ENCODE measurements at places on chromosomes 2 and 18. TPM values are rescaled to one million over a fixed set of nuclear protein-coding genes. Genes with fewer than 3 reads are reported as not detected.

Gene DAW1
- 1.7 TPM for total RNA-seq

- no peaks in the 10 kb centered on the region for H3K36me3 ChIP-seq
- peaks cover 4% of the 10 kb centered on the region for H3K4me1 ChIP-seq
- H3K27ac ChIP-seq = peak overlapping the region; percentile 16
- peak; percentile 38 for DNase-seq
- H3K4me3 ChIP-seq = no peak overlapping the region
These were observed 798.8 kb upstream of the HS6ST1 start for GRCh38 chr2:129117434-129117833.

DNA sequence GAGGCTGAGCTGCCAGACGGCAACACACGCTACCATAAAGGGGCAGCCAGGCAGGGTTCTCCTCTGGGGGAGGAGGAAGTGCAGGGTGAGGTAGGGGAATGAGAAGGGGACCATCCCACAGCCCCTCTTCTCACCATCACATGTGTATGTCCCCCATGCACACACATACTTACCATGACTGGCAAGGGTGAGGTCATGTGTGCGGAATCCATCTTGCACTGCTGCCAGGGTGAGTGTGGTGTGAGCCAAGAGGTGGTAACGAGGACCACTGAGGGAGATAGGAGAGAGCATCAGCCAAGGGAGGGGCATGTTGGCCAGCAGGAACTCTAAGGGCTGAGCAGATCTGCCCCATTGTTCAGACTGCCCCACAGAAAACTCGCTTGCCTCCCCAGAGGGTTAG, 7.1 kb downstream of the WDR54 start:
- no peak overlapping the region for H3K27ac ChIP-seq
- H3K36me3 ChIP-seq = peaks cover 27% of the 10 kb centered on the region
- H3K27me3 ChIP-seq = no peaks in the 10 kb centered on the region
- no peak overlapping the region for H3K4me3 ChIP-seq
- H3K4me1 ChIP-seq = no peaks in the 10 kb centered on the region

DNA sequence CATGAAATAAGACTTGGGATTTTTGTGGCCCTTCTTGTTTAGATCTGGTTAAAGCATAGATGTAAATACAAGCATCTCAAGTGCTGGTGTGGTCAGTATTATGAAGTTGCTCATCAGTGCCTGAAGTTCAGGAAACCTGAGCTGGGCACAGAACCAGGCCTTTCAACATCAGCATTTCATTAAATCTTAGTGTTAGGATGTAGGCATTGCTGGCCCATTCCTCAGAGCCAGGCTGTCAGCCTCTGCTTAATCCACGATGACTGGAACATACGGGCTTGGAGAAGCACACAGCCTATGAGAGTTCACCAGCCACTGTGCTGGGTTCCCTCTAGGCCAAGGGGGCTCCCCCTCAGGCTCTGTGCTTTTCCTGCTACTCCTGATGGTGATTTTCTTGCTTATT, 270.2 kb downstream of the EN1 start:
- H3K4me3 ChIP-seq = no peak overlapping the region
- no peaks in the 10 kb centered on the region for H3K27me3 ChIP-seq
- H3K36me3 ChIP-seq = no peaks in the 10 kb centered on the region

GRCh38 chr2:196798980-196799379, 503 bp downstream of the GTF3C3 start:
- no peaks in the 10 kb centered on the region for H3K4me1 ChIP-seq
- H3K4me3 ChIP-seq = peak overlapping the region; percentile 95
- no peaks in the 10 kb centered on the region for H3K27me3 ChIP-seq
- peak overlapping the region; percentile 53 for H3K27ac ChIP-seq

- H3K27me3 ChIP-seq = no peaks in the 10 kb centered on the region
- no peak overlapping the region for H3K27ac ChIP-seq
- no peak for DNase-seq
- H3K4me3 ChIP-seq = no peak overlapping the region
- no peaks in the 10 kb centered on the region for H3K36me3 ChIP-seq
These were observed 206.8 kb downstream of the OTX1 start for GRCh38 chr2:63257473-63257872.

Gene PFN4
- 0.79 TPM for total RNA-seq

Gene ZC3H6
- 17.1 TPM for total RNA-seq

- H3K4me1 ChIP-seq = no peaks in the 10 kb centered on the region
- no peaks in the 10 kb centered on the region for H3K36me3 ChIP-seq
- H3K27me3 ChIP-seq = no peaks in the 10 kb centered on the region
- DNase-seq = peak; percentile 31
- no peak overlapping the region for H3K4me3 ChIP-seq
- no peak overlapping the region for H3K27ac ChIP-seq
These were observed 39.0 kb downstream of the GLI2 start for GRCh38 chr2:120774557-120775160.

Measured in kidney (tissue), 22 donors.